Heart right ventricle (tissue), 16 donors: ENCODE measurements at places on chromosomes 12 and 14. TPM values are rescaled to one million over a fixed set of nuclear protein-coding genes. Genes with fewer than 3 reads are reported as not detected.

KERA gene
- not detected for total RNA-seq

BRMS1L gene
- 12.6 TPM for total RNA-seq

PELI2 gene
- 1.9 TPM for total RNA-seq

GALNT16 gene
- 65.3 TPM for total RNA-seq

TTC9 gene
- total RNA-seq = 2.9 TPM

AQP2 gene
- total RNA-seq = not detected

DNA sequence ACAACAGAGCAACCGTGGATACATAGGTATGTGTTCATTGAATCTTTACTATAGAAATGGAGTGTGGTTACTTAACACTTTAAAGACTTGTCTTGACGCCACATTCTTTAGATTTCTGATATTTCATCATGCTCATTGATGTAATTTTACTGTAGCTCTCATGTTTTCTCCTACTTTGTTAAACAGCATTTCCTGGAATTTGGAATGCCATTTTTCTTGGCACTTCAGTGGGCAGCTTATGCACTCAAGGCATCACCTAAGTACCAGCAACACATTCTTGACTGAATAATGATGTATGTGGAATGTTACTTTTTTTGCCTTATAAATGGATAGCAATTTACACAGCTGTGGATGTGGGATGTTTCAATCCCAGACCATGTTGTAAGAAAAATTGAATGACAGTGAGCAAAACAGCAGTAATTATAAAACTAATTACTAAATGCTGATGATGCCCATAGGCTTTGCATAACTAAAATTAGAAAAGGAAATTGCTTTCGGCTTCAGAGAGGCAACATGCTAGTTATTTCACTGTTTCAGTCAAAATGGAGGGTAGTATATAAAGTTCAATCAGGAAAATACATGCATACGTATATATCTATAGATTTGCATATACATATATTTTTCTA, 298.5 kb downstream of the NPAS3 start:
- H3K4me3 ChIP-seq = no peak overlapping the region
- no peak overlapping the region for H3K27ac ChIP-seq
- H3K4me1 ChIP-seq = no peaks in the 10 kb centered on the region
- no peaks in the 10 kb centered on the region for H3K27me3 ChIP-seq
- H3K36me3 ChIP-seq = no peaks in the 10 kb centered on the region

DNA sequence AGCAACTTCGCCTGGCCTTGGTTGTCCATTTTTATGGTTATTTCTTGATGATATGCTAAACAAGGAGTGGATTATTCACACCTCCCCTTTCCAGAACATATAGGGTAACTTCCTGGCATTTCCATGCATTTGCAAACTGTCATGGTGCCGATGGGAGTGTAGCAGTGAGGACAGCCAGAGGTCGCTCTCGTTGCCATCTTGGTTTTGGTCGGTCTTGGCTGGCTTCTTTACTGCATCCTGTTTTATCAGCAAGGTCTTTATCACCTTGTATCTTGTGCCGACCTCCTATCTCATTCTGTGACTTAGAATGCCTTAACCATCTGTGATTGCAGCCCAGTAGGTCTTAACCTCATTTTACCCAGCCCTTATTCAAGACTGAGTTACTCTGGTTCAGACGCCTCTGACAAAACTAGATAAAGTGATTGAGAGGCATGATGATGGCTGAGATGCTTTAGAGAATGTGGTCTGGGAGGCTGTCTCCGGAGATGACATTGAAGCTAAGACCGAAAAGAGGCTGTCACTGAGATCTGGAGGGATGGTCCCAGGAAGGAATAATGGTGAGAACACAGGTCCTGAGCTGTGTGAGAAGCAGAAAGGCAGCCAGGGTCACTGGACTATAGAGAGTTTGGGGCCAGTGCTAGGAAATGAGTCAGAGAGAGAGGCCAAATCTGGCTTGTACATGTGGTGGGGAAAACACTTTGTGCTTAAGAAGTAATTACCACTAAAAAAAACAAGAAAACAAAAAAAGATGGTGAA, 2.9 kb downstream of the GLT1D1 start:
- peaks cover 30% of the 10 kb centered on the region for H3K27me3 ChIP-seq
- H3K4me1 ChIP-seq = no peaks in the 10 kb centered on the region
- H3K36me3 ChIP-seq = no peaks in the 10 kb centered on the region

GRCh38 chr14:90556012-90556477, 159.2 kb downstream of the CALM1 start:
- H3K36me3 ChIP-seq = no peaks in the 10 kb centered on the region
- H3K4me3 ChIP-seq = peak overlapping the region; percentile 7
- H3K27me3 ChIP-seq = no peaks in the 10 kb centered on the region
- peak overlapping the region; percentile 60 for H3K27ac ChIP-seq
- peaks cover 25% of the 10 kb centered on the region for H3K4me1 ChIP-seq

DNA sequence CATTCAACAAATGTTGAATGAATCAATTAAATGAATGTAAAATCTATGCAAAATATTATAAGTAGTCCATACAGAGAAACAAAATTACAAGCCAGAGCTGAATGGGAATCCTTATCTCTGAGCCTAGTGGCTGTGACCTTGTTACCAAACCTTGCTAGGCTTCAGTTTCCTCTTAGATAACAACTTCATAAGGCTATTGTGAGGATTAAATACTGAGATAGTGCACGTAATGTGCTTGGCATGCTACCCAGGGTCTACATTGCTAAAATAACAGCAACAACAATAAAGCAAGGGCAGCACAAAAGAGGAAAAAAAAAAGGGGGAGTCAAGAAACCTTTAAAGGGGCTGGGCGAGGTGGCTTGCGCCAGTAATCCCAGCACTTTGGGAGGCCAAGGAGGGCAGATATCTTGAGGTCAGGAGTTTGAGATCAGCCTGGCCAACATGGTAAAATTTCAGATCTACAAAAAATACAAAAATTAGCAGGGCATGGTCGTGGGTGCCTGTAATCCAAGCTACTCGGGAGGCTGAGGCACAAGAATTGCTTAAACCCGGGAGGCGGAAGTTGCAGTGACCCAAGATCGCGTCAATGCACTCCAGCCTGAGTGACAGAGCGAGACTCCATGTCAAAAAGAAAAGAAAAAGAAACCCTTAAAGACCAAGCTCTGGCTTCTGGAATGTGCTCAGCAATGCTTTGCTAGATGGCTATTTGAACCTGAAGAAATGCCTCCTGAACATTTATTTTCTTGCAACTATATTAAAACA, 14.1 kb downstream of the STAB2 start:
- no peaks in the 10 kb centered on the region for H3K4me1 ChIP-seq
- DNase-seq = no peak
- no peaks in the 10 kb centered on the region for H3K27me3 ChIP-seq
- no peak overlapping the region for H3K27ac ChIP-seq
- no peak overlapping the region for H3K4me3 ChIP-seq

DNA sequence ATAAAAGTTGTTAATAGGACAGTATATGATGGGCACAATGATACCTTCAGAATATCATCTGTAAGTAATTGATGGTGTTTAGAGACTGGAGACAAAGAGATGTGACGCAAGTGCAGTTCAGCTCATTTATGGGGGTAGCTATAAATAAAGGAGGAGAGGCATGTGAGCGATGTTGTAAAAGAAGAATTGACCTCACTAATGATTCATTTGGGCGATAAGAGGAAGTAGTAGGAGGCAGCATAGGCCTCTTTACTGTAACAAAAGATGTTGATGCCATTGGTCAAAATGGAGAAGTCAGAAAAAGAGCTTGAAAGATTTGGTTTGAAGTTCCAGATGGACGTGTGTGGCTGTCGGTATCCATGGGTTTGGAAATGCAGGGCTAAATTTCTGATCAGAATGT, 70.0 kb downstream of the FLRT2 start:
- no peak overlapping the region for H3K27ac ChIP-seq
- no peaks in the 10 kb centered on the region for H3K36me3 ChIP-seq
- H3K27me3 ChIP-seq = no peaks in the 10 kb centered on the region
- H3K4me1 ChIP-seq = peaks cover 13% of the 10 kb centered on the region
- DNase-seq = no peak

DNA sequence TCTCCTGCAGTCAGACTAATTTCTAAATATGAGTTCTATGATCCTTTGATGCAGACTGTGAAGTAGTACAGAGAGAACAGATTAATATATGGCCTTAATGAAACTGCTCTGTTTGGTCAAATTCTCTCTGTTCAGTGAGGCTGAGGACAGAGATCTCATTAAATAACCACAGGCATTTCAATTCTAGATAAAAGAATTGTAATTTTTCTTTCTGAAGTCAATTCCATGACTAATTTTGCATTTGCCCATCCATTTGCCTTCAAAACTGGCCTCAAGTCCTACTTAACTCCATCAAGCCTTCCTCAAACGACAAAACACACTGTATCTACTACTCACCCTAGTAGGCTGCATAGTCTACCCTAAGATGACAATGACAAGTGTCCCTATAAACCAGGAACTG, 67.1 kb downstream of the DUSP16 start:
- no peak overlapping the region for H3K4me3 ChIP-seq
- no peak for DNase-seq
- peaks cover 6% of the 10 kb centered on the region for H3K4me1 ChIP-seq
- no peaks in the 10 kb centered on the region for H3K36me3 ChIP-seq
- no peak overlapping the region for H3K27ac ChIP-seq

GRCh38 chr12:59304077-59304721, 291.6 kb upstream of the SLC16A7 start:
- H3K36me3 ChIP-seq = no peaks in the 10 kb centered on the region
- H3K27ac ChIP-seq = no peak overlapping the region
- no peak for DNase-seq
- H3K4me1 ChIP-seq = no peaks in the 10 kb centered on the region

- H3K27me3 ChIP-seq = peaks cover 3% of the 10 kb centered on the region
- peak; percentile 81 for DNase-seq
- peak within 1 kb of the TSS; percentile 3 for H3K4me3 ChIP-seq
- no peaks in the 10 kb centered on the region for H3K36me3 ChIP-seq
Observed at GRCh38 chr12:4562034-4562657, at the start of gene DYRK4. TSS of gene DYRK4 (plus strand) at chr12:4562208. CDS start at chr12:4562246, 38 bp downstream.

DNA sequence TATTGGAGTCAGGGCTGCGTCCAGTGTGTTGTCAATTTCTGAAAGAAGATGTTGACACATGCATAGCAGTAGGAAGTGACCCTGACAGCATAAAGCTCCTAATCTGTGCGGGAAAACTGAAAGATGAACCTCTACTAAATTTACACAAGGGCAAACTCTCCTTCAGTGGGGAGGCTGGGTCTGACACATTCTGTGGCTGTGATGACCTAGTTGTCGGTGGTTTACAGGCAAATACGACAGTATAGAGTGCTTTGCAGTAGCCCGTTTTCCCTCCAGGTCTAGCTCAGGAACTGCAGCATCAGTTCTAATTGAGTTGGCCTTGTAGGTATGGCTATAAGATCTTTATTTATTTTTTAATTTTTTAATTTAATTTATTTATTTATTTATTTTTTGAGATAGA, 14.8 kb upstream of the GABARAPL1 start:
- no peaks in the 10 kb centered on the region for H3K36me3 ChIP-seq
- no peak overlapping the region for H3K4me3 ChIP-seq
- DNase-seq = no peak
- H3K27me3 ChIP-seq = no peaks in the 10 kb centered on the region
- H3K4me1 ChIP-seq = peaks cover 7% of the 10 kb centered on the region

DNA sequence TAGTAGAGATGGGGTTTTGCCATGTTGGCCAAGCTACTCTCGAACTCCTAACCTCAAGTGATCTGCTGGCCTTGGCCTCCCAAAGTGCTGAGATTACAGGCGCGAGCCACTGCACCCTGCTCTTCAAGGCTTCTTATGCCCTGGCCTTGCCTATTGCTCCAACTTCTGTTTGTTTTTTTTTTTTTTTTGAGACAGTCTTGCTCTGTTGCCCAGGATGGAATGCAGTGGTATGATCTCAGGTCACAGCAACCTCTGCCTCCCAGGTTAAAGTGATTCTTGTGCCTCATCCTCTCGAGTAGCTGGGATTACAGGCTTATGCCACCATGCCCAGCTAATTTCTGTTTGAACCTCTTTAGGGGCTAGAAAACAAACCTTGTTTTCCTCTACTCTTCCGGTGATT, 6.0 kb upstream of the ABCD4 start:
- no peaks in the 10 kb centered on the region for H3K27me3 ChIP-seq
- H3K27ac ChIP-seq = no peak overlapping the region
- DNase-seq = no peak
- no peak overlapping the region for H3K4me3 ChIP-seq
- H3K36me3 ChIP-seq = no peaks in the 10 kb centered on the region

GRCh38 chr14:63701606-63702299, 26.1 kb downstream of the SGPP1 start:
- H3K27ac ChIP-seq = no peak overlapping the region
- no peaks in the 10 kb centered on the region for H3K4me1 ChIP-seq
- H3K4me3 ChIP-seq = no peak overlapping the region
- H3K36me3 ChIP-seq = no peaks in the 10 kb centered on the region
- DNase-seq = no peak
- no peaks in the 10 kb centered on the region for H3K27me3 ChIP-seq

DNA sequence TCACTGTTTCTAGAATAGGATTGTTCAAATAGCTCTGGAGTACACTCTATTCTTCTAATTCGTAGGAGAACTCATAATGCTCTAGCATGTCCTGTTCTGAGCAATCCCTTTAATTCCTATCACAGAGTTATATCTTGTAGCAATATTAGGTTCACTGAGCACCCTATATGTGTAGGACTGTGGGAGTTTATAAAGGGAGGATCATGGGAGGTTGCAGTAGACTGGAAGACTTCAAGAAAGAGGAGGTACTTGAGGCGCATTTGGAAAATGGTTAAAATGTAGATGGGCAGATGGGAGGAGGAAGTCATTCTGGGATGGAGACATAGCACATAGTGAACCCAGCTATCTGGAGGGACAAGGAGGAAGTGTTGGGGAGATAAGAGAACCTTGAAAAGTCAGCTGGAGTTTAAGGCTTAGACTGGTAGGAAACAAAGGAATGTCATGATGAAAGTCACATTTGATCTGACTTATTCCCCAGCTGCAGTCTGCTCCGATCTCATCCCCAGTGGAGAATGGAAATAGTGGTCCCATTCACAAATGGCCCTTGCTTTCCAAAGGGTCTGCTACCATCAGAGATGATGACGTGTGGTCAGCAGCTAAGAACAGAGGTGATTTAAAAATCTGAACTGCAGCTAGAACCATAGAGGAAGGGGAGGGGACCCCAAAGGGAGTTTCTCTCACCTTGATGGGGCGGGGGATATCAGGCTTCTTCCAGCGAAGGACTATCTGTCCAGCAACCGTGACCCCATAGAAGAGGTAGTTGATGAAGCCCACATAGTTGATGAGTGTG, 10.1 kb upstream of the CEBPE start:
- no peak overlapping the region for H3K4me3 ChIP-seq
- H3K4me1 ChIP-seq = no peaks in the 10 kb centered on the region
- H3K36me3 ChIP-seq = no peaks in the 10 kb centered on the region

- H3K27me3 ChIP-seq = no peaks in the 10 kb centered on the region
- no peak overlapping the region for H3K4me3 ChIP-seq
- DNase-seq = no peak
Observed at GRCh38 chr14:96098999-96099335, 59.8 kb downstream of the C14orf132 start.

GRCh38 chr14:60311417-60311816, 62.4 kb downstream of the PPM1A start:
- H3K27ac ChIP-seq = no peak overlapping the region
- DNase-seq = no peak
- no peaks in the 10 kb centered on the region for H3K36me3 ChIP-seq
- peaks cover 9% of the 10 kb centered on the region for H3K27me3 ChIP-seq
- no peak overlapping the region for H3K4me3 ChIP-seq

GRCh38 chr14:91317381-91318308, 73.1 kb upstream of the GPR68 start:
- peaks cover 62% of the 10 kb centered on the region for H3K36me3 ChIP-seq
- peak overlapping the region; percentile 67 for H3K27ac ChIP-seq
- H3K4me3 ChIP-seq = no peak overlapping the region
- peaks cover 30% of the 10 kb centered on the region for H3K4me1 ChIP-seq
- H3K27me3 ChIP-seq = no peaks in the 10 kb centered on the region
- peak; percentile 87 for DNase-seq
